AG04450 (cell line): ENCODE measurements at places on chromosomes 1 and 21.

DNA sequence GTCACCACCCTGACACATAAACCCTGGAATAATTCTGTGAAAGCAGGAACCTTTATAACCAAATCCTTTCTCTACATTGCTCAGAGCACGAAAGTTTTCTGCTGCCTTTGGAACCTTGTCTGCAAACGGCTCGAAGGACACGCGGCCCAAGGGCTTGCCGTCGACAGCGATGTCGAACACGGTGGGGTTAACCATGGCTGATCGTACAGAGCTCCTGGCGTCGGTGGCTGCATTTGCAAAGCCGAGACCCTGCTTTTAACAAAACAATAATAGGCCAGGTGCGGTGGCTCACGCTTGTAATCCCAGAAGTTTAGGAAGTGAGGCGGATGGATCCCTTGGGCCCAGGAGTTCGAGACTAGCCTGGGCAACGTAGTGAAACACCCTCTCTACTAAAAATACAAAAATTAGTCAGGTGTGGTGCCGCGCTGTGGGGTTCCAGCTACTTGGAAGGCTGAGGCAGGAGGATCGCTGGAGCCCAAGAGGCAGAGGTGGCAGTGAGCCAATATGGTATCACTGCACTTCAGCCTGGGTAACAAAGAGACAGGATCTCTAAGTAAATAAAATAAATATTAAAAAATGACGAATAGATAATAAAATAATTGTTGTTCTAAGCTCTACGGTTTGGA lies 2.2 kb upstream of the EIF2B3 start:
- no peak for DNase-seq

GRCh38 chr1:232317350-232317749 lies 312.6 kb downstream of the SIPA1L2 start:
- DNase-seq: no peak

DNA sequence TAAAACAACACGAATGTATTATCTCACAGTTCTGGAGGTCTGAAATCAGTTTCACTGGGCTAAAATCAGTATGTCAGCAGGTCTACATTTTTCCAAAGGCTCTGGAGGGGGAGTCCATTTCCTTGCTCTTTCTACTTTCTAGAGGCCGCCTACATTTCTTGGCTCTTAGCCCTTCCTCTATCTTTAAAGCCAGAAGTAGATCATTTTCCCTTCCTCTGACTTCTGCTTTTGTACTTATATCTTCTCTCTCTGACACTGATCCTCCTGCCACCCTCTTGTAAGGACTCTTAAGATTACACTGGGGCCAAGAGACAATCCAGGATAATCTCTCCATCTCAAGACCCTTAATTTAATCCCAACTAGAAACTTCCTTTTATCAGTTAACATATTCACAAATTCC lies 41.4 kb downstream of the MSH4 start:
- DNase-seq: no peak

DNA sequence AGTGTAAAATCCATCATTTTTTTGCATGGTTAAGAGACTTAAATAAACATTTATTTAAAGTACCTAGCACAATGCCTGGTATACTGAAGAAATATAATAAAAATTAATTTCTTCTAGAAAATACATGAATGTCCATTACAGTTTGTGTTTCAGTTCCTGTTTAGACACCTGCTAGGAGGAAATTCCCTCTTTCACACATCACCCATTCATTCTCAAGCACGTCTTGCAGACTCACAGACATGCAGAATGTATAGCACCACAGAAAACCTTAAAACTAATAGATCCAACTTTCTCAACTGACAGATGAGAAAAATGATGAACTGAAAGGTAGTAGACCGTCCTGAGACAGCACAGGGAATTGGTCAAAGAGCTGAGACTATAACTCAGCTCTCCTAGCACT lies 172.2 kb upstream of the C8B start:
- DNase-seq: no peak

GRCh38 chr1:103110701-103111100 lies 2.4 kb upstream of the COL11A1 start:
- DNase-seq: no peak

GRCh38 chr1:161216945-161217712 lies 2.0 kb downstream of the FCER1G start:
- no peak for DNase-seq

DNA sequence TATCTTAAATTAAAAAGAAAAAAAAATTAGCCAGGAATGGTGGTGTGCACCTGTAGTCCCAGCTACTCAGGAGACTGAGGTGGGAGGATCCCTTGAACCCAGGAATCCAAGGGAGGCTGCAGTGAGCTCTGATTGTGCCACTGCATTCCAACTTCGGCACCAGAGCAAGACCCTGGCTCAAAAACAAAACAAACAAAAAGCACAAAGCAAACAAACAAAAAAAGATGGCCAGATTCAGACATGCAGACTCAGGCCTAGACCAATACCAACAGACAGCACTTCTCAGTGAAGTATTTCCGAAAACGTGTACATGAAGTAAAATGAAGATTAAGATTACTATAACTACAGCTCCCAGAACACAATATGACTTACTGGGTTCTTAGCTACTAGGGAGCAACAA lies 10.6 kb downstream of the SLC35D1 start:
- DNase-seq: no peak

- DNase-seq: no peak
These were observed 95.3 kb downstream of the CASZ1 start for GRCh38 chr1:10701145-10701544.

DNA sequence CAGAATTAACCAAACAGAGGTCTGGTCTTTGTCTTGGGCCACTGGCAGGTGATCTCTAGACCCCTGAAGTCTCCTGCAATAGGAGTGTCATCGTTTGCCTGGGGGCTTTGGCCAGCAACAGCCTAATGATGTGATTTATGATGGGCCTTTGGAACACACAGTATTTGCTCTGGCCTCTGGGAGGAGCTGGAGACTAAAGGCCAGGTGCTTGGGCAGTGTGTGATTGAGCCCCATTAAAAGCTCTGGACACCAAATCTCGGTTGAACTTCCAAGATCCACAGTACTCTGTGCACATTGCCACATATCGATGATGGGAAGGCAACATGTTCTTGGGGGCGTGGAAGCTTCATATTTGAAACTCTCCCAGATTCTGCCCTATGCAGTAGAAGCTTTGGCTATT lies 32.0 kb upstream of the TLR5 start:
- DNase-seq: no peak

DNA sequence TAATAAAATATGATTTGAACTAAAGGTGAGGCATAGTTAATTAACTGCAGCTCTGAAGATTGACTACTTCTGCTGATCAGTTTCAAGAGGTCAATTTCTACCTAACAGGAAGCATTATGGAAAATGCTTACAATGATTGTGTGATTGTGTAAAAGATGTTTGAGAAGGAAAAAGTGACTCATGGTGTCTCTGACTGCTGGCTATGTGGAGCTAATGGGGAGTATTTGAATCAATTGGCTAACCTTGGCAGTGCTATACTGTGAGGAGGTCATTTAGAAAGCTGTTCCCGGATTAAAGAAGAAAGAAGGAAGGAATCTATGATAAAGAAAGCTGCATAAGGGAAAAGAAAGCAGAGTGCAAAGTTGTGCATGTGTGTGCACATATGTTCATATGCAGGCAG lies 376.5 kb downstream of the ADGRL2 start:
- no peak for DNase-seq

DNA sequence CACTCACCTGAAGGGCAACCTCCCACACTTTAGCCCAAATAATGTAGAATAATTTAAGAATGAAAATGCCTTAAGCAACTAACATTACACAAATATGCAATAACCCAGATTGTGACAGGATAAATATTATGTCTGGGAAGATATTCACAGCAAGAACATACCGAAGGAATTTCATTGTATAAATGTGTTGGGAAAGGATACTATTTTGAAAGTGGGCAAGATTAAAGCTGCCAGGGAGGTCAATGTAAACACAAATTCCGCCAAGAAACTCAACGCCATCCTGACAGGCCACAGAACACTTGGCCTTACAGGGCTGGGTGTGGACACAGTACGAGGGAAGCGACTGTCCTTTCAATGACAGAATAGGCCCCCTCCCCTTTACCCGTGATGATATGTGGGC lies 173.3 kb downstream of the RUNX1 start:
- DNase-seq: no peak

GRCh38 chr1:112985123-112985522 lies 29.1 kb upstream of the SLC16A1 start:
- DNase-seq: no peak

DNA sequence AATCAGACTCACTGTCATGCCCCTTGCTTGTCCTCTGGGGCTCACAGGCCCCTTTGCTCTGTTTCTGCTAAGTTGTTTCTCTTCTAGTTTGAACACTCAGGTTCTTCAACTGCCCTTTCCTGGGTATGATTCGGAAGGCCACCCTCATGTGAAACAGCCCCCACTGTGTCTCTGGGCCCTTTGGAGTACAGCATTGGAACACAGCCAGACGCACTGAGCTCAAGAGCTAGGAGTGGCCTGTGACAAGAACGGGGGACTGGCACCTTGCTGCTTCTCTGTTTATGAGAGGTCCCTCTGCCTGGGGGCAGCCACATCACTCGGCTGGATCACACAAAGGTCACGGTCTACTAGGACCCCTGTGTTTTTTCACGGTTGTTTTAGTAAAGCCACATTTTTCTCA lies 114.4 kb upstream of the ZC3H12A start:
- DNase-seq: no peak

DNA sequence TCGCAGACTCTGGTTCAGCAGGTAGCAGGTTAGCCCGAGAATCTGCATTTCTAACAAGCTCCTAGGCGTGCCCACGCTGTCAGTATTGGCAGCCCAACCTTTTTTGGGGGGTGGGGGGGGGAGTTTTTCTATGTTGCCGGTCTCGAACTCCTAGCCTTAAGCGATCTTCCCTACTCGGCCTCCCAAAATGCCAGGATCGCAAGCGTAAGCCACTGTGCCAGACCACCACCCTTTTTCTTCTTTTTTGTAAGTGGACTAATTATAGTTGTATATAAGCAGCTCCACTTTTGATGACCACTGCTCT lies 480 bp upstream of the MIS18A start:
- DNase-seq: no peak

DNA sequence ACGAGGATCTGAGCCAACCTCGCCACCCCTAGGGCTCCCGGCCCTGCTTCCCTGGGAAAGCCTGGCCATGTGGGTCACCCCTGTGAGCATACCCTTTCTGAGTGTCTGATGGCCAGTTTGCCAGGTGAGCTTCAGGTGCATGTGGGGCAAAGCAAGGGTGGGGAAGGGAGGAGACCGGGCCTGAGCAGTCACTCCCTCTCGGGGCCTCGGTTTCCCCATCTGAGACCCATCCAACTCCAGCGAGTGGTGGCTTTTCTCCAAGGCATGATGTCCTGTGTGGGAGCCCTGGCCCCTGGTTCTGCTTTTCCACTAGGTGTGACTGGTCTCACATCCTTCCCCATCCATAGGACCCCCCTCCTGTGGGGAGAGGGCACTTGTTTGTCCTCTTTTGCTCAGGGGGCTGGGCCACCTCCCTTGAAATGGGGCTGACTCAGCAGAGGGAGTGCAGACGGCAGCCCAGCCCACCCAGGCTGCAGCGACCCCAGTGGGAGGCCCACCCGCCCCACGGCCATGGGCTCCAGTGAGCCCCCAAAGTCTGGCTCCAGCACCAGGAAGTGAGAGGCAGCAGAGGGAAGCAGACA lies 1.7 kb upstream of the WNT9A start:
- DNase-seq: no peak

- no peak for DNase-seq
These were observed 3.4 kb downstream of the SPATC1L start for GRCh38 chr21:46180778-46181391.

DNA sequence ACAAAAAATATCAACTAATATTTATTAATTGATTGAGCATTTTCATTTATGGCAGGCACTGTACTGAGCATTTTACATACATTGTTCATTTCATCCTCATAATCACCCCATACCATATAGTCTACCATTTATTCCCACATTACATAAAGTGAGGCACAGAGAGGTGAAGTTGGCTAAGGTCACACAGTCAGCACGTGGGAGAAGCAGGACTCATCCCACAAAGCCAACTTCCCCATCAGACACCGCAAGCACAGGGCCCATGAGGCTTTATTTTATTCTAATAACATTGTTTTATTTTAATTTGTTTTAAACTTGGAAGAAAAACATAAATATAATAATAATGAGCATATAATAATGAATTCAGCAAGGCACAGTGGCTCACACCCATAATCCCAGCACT lies 43.1 kb upstream of the CAPZB start:
- no peak for DNase-seq

DNA sequence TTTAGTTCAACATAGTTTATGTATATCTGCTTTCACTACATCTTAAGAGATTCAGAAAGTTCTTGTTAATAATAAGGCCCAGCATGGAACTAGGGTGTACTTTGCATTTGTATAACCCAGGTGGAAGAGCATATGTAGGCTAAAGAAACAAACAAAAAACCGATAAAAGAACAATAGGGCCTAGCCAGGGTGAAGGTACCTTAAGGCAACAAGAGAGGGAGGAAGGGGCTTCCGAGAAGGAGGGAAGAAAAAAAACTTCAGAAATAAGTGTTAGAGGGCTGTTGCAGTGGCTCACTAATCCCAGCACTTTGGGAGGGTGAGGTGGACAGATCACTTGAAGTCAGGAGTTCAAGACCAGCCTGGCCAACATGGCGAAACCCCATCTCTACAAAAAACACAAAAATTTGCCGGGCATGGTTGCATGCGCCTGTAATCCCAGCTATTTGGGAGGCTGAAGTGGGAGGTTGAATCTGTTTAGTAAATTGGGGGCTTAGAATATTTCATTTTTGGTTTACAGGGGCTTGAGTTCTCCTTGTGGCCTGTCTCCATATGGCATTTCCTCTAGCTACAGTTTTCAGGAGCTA lies 4.7 kb upstream of the SPATA45 start:
- DNase-seq: no peak

DNA sequence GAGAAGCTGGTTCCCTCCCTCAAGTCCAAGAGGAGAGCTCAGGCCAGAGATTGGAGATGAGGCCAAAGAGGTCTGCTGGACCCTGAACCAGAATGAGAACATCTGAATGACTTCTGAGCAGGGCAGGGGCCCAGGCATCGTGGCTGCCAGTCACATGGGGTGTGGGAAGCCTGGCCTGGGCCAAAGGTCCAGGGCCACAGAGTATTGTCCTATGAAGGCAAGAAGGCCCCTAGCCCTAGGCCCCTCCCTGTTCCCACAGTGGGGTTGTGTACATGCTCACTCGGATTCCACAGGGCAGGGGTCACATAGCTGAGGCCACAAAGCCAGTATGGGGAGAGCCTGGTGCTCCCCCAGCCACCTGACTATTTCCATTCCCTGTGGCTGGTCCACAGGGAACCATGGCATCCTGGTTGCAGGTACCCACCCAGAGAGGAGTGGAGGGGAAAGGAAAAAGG lies 18.5 kb upstream of the SLC1A7 start:
- no peak for DNase-seq
